A549 treated with CORT108297 at 1 μM for 4 hours (cell line): ENCODE measurements at places on chromosomes 4 and X. TPM values are rescaled to one million over a fixed set of nuclear protein-coding genes. Genes with fewer than 3 reads are reported as not detected.

Gene SPATA18
- total RNA-seq = 3.5 to 5.6 TPM (median 4.3 TPM) in 5 replicates

Gene MOB1B
- 4.7 to 7.0 TPM (median 6.4 TPM) in 5 replicates for total RNA-seq

Gene UBA1
- 170 to 205 TPM (median 196 TPM) in 5 replicates for total RNA-seq

Gene DCAF12L1
- total RNA-seq = not detected in 5 replicates

Gene NUDT11
- total RNA-seq = 2.8 to 3.8 TPM (median 3.4 TPM) in 5 replicates

Gene RNF128
- 0.06 to 0.10 TPM (median 0.09 TPM) in 3 of 5 replicates, not detected in the others for total RNA-seq

Gene SHROOM2
- 0.40 to 0.52 TPM (median 0.44 TPM) in 5 replicates for total RNA-seq

Gene JADE3
- 10.4 to 14.8 TPM (median 12.2 TPM) in 5 replicates for total RNA-seq

Gene NMU
- 0.43 to 1.1 TPM (median 0.53 TPM) in 5 replicates for total RNA-seq

Gene KLHL4
- 3.1 to 4.1 TPM (median 3.6 TPM) in 5 replicates for total RNA-seq
